ENCODE measurements at places on chromosomes 6 and 20.

GRCh38 chr6:82408952-82409431 is 45.4 kb downstream of the TPBG start:
- no peak for DNase-seq

- DNase-seq: no peak
These were observed 31.8 kb upstream of the PBOV1 start for GRCh38 chr6:138250053-138250452.

DNA sequence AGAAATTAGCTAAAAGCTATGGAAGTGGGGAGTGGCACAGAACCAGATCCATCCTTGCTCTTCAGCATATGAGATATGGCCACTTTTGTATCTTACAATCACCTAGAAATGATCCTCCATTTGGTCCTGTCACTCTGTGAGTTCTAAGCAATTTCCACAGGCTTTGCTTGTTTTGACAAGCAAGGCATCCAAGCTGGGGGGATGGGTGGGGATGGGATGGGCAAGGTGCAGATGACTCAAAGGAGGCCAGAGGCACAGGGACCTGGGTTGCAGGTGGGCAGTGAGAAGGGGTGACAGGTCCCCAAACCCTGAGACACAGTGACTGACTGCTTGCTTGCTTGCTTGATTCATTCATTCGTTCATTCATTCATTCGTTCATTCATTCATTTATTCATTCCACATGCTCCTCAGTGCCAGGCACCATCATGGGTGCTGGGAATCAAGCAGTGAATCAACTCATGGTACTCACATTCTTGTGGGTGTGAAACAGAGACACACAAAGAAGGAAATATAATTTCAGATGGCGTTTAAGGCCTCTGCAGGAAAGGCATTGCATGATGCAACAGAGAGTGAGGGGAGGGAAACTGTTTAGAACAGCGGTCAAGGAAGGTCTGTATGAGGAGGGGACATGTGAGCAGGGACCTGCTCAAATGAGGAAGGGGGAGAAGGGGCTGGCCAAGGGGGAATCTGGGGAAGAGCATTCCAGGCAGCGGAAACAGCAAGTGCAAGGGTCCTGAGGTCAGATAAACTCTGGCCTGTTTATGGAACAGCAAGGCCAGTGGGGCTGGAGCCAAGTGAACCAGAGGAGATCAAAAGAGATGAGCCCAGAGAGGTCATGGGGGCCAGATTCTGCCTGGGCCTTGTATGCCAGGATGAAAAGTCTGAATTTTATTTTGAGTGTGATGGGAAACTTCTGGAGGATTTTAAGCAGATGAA is 3.4 kb downstream of the KCNB1 start:
- DNase-seq: no peak

DNA sequence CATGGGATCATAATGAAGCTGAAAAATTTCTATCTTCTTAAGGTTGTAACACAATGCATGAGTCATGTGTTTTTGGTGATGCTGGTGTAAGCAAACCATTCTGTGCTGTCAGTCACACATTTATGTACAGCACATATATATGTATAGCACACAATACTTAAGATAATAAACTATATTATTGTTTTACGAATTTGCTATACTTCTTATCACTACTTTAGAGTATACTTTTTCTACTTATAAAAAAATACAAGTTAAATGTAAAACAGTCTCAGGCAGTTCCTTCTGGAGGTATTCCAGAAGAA is 920.1 kb upstream of the FLRT3 start:
- no peak for DNase-seq
